ENCODE measurements at places on chromosomes 7 and 10.

DNA sequence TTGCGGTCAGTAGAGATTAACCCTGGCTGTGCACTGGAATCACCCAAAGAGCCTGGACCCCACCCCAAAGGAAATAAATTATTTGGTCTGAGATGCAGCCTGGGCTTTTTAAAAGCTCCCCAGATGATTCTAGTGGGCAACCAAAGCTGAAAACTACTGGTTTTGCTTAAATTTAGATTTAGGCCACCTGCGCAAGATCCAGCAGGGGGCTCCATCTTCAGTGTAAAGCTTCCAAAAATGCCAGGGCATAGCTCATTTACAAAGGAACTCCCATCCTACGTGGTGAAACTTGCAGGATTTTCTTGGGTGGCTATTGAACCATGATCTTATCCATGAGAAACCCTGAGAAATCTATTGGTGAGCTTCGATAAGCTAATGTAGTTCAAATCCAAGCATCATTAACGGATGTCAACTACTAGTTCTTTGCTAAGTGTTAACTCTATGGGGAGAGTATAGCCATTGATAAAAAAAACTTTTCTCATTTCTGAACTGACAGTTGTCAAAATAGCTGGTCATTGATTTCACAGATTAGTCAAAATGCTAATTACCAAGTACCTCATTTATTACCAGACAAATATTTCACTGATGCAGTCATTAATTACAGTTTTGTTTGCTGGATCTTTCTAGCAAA, 315.3 kb downstream of the LHFPL3 start:
- DNase-seq: no peak

DNA sequence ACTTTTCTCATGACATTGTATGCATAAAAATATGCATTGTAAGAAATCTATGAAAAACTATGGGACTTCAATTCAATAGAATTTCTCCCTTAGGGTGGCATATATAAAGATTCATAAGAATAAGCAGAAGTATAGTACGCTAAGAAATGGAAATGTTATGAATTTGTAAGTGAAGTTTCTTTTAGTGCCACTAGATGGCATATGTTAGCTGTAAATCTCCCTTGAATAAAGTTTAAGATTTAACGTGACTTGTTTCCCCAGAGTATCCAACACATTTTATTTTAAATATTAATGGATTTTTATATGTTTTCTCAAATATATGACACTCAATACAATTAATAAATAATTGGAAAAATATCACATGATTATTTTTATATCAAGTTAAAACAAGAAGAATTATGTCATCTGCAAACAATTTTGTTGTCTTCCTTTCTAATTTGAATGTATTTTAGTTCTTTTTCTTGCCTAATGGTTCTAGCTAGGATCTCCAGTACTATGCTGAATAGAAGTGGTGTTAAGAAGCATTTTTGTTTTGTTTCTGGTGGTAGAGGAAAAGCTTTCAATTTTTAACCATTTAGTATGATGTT, 287.2 kb downstream of the HGF start:
- DNase-seq: no peak

- no peak for DNase-seq
Measured at GRCh38 chr10:61100887-61101286, 156.9 kb upstream of the RHOBTB1 start.

DNA sequence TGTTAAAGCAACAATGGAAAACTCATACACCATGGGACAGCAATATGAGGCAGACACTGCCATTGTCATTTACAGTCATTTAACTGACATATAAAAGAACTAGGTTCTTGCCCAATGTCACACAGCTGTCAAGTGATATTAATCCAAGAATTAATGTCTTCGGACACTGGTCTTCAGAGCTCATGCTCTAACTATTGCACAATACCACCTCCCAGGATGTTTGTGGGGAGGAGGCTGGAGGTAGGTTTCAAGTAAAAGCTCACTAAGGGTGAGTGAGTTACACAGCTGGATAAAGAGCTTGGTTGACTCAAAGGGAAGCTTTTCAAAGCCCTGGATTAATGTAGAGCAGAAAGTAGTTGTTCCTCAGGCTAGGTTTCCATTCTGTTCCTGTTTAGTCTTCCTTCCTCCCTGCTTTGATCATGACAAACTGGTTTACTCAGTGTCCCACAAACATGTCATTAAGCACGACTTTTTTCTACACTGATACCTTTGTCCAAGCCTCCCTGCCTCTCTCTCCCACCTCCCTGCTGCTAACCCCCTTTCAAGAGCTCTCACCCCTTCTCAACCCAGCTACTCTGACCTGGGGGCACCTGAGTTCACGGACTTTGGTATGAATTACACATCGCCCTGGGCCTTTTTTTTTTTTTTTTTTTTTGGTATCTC, 987 bp upstream of the EXOC6 start:
- DNase-seq: no peak

- DNase-seq: no peak
Measured at GRCh38 chr7:38368191-38368605, 94.8 kb upstream of the TARP start.

GRCh38 chr7:33636359-33636758, 269.0 kb upstream of the BMPER start:
- no peak for DNase-seq

DNA sequence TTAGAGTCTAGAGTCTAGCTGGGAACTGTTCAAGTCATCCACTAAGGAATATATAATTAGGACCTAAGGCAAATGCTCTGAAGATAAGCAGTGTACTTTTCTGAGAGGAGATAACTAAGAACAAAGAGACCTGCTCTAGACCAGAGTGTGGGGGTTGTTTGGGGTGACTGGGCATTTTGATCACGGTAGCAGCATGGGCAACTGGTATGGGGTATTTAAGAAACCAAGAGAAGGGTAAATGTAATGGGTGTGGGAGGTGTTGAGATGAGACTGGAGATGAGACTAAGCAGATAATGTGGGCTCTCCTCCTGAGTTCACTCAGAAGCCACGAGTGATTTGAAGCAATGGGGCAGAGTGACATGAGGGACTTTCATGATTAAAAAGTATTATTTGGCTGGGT, 1082.9 kb downstream of the GATA3 start:
- no peak for DNase-seq

- no peak for DNase-seq
Measured at GRCh38 chr10:55404094-55404493, 603.1 kb upstream of the PCDH15 start.

- DNase-seq: no peak
Measured at GRCh38 chr7:111107579-111107978, 16.7 kb downstream of the LRRN3 start.

DNA sequence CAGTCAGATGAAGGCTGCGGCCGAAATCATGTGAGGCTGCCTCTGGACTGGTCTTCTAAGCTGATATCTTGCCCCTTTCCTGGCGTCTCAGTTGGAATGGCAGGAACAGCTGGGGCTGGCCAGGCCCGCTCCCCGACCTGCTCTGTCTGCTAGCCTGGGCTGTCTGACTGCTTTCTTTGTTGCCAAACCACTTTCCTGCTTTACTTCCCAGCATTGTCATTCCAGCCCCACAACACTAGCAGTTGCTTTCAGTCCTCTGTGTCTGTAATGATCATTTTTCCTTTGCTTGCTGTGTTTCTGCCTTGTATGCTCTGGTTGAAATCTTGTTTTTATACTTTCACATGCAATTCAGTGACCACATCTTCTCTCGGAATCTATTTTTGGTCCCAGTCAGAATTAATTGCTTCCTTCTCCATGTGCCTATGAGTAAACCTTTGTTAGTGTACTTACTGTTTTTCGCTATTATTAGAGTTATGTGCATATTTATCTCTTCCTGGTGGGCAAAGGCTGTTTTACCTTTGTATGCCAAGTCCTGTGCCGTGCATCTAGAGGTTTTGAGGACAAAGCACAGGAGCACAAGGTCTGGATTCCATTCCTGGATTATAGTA, 21.6 kb downstream of the PRPF18 start:
- DNase-seq: no peak

Measured in cortex of kidney (tissue), 1 donor.